AG04450 (cell line): ENCODE measurements at places on chromosomes 11 and 22.

DNA sequence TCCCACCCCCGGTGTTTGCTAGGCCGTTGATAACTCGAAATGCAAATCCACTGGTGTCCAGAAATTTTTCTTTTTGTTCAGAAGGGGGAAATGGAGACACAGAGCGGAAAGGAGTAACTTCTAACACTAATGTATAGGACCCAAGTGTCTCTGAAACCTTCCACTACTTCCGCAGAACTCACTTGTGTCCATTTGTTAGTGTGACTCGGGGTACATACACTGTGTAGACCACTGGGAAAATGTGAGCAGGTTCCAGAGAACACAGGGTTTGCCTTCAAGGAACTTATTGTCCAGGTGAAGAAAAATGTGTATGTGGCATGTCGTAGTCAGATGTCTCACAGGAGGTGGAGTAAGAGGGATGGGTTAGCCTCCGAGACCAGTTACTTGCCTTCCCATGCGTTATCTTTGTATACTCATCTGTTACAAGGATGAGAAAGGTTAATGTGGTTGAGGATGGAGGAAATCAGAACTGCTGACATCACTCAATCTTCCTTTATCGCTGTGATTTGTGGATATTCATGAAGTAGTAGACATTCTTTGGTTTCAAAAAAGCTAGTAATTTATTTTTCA is 857 bp downstream of the ARCN1 start:
- no peak for DNase-seq

DNA sequence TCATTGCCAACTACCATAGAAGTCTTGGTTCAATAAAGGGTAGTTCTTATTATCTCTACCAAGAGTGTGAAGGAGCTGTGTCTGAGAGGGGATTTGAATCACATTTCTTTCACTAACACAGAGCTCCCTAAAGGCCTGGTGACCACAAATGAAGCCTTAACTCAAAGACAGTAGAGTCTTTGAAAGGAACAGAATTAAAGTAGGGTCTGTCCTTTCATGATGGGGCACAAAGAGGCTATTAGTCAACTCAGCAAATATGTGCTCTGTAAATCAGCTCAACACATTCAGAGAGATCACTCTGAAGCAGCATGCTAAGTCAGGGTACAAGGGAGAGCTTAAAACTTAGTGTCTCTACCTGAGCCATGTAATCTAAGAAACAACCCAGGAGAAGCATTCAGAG is 212.4 kb upstream of the SYN3 start:
- DNase-seq = no peak

DNA sequence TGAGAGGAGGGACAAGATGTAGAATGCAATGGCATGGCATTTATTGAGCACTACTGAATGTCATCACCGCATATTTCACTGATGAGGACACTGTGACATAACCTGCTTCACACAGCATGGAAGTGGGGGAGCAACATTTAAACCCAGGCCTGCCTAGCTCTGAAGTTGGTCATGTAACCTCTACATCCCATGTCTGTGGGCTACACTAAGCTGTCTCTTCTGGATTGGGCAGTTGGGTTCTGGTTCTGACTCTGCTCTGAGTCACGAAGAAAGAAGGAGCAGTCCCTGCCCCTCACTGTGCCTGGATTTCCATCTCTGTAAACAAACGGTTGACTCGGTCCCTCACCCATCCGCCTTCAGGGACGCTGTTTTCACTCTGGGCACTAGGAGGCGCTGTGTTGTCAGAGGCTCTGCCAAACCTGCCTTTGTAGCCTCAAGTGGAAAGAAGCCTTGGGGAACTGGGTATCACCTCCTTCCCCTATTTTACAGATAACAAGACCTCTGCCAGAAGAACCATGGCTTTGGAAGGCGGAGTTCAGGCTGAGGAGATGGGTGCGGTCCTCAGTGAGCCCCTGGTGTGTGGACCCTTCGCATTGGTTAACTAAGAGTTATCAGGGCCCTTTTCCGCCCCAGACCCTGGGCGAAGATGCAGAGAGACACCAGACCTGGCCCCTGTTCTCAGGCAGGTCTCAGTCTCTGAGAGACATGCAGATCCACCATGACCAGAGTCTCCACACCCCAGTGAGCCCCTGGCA is 12.7 kb upstream of the ARHGEF17 start:
- no peak for DNase-seq

DNA sequence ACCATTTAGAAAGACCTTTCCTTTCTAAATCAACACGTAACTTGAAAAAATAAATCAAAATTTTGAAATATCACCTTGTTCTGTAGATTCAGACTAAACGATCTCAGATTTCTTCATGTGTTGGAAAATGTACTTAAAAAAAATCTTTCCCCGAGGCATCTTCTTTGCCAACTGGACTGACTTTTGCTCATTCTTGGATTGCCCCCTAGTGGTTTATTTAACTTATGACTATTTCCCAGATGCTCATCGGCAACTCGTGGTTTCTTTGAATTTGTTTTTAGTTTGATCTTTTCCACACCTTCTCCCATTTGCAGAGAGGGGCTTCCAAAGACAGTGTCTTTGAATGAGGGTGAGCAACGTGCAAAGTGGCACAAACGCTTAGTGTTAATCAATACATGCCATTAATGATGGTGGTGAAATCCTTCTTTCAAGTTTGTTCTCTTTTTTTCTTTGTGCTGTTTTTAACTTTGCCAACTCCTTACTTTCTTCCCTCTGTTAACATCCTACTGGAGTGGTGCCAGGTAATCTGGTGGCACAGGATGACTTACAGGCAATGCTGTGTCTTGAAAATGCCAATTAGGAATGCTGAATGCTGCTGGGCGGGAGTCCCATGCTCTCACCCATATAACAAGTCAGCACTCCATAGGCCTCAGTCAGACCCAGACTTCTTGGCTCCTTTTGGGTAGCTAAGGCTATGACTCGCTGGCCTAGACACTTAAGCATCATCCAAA is 18.3 kb downstream of the PRSS23 start:
- DNase-seq = peak; percentile 57

GRCh38 chr11:69027704-69028372 is 14.8 kb upstream of the MRGPRF start:
- DNase-seq = no peak

DNA sequence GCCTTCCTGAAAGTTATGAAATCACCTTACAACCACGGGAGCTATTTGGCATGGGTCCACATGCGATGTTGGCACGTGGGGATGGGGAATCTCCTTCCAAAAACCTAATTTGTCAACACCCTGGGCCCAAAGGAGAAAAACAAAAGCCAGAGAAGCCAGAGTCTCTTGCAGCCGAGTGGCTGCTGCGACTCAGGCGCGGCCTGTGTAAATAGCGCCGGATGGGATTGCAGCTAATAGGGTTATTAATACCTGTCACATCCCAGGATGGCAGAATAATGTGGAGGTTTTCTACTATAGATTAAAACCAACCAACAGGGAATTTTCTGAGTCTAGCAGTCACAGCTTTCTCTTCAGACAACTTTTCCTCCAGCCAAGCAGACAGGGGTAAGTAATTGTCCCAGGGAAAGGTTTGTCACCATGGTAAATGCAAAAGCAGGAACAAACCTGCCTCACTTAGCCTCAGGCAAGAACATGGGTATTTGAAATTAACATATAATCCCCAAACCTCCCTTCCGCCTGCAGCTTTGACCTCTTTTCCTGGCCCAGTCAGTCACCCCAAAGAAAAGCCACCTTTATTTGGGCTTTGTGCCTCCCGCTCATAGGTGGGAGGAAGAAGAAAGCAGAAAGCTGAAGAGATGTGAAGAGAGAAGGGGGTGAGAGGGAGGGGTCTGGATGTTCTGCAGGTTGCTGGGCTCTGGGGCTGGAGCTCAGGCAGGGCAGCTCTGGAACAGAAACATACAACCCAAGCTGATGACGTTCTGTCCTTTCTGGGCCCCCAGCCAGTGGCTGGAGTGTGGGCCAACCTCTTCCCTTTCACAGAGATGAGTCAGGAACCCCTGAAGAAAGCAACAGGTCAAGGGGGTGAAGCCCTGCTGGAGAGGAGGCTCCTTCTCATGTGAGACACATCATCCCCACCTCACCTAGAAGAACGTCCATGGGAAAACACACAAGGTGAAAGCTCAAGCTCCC is 376.5 kb downstream of the NXPE2 start:
- DNase-seq = no peak

DNA sequence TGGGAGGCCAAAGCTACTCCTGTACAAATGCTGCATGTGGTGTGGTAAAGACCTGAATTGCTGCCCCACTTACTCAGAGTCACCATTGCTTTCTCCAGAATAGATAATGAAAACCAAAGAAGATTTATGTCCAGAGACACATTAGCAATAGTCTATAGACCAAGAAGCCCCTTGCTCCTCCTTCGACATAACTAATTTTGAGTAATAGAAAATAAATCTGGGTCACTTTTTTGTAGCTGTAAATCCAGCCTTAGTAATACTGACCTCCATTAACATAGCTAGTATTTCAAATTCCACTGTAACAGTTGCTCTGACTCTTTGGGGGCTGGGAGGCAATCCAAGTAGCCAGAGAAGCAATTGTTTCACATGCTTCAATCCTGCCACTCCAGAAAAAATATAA is 145.9 kb downstream of the MAML2 start:
- DNase-seq = no peak

DNA sequence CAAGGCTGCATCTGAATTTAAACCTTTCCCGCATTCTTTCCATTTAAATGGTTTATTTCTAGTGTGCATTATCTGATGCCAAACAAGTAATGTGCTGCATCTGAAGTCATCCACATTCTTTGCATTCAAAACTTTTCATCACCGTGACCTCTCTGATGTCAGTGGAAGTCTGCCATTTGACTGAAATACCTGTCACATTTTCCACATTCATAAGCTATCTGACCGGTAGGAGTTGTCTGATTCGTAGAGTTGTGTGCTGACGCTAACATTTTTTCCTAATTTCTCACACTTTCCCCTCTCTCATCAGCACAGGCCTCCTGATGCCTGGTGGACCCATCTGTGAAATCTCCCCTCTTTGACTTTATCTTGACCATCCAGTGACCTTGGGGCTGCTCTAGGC is 79.9 kb upstream of the BARX2 start:
- no peak for DNase-seq

DNA sequence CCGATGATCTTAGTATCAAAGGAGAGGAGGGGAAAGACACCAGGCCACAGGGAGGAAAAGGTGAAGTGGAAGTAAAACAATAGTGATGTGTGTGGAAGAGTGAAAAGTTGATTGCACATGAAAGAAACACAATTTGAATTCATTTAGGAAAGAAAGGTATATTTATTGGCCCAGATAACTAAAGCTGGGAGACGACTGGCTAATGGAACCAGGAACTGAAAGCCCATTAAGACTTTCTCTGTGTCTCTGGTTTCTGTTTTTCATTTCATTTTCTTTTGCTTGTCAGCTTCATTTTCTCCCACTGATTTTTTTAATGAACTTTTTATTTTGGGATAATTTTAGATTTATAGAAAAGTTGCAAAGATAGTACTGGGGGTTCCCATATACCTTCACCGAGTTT is 5.1 kb upstream of the DCHS1 start:
- DNase-seq = no peak

- DNase-seq = no peak
Measured at GRCh38 chr11:56917708-56918400, 70.9 kb upstream of the OR5AK2 start.

DNA sequence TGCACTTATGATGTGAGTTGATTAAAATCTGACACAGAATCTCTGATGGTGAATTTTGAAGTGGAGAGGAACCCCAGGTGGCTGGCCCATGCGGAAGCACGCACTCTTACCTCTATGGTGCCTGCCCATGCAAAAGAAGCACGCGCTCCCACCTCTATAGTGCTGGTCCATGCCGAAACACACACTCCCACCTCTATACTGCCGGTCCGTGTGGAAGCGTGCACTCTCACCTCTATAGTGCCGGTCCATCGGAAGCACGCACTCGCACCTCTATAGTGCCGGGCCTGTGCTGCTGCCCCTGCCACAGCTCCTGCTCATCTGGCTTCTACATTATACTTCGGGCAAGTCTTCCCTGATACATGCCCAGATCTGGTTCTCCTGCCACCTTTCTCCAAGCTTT is 36.8 kb upstream of the SLC25A1 start:
- DNase-seq = no peak

DNA sequence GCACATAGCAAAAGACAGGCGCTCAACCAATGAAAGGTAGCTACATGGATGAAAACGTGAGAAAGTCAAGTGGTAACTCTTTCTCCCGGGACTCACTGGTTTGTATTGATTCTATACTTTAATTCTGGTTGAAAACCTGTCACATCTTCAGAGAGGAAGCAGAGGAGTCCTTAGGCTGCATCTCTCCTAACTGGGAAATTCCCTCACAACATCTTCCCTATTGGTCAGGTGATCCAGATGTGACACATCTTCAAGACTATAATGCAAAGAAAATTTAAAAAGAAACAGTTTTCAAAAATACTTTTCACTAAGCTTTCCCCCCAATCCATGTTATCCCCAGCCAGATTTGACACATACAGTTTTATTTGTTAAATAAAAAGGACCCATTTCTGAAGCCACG is 62.7 kb upstream of the RCN1 start:
- DNase-seq = no peak

GRCh38 chr22:25051073-25051472 is 98.6 kb downstream of the KIAA1671 start:
- DNase-seq = no peak

DNA sequence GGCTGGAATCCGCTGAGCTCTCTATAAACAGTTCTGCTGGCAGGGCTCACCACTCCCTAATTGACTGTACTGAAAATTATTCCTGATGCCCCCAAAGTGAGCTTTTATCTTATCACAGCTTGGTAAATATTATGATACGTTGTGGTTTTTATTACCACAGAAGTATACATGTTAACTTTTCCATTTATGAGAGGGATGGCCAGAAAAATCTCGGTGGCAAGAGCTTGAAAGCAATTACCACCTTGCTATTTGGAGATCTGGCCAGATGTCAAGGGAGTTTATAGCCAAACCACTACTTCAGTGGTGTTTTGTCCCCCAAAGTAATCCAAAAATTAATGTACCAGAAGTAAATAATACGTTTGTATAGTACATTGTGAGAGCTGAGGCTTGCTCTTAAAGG is 75.4 kb upstream of the RCN1 start:
- DNase-seq = no peak

GRCh38 chr11:119106564-119107537 is at the start of gene C2CD2L:
Gene C2CD2L, plus strand, starts transcription at chr11:119107344. Its CDS starts 398 bp downstream, at chr11:119107742.
- DNase-seq = peak; percentile 64

DNA sequence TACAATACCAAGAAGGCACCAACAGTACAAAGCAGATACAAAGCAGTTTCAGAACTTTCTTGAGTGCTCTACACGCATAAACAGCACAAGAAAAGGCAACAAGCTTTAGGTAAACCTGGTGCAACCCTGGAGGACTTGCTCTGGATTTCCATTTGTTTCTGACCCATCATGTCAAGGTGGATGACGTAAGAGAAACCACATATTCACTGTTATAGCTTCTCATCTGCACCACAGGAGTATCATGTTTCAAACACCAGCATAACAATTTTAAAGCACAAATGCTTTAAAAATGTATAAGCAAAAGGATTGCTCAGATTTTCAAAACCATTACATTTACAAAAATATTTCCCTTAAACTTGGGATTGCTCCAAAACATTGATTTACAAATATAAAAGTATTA is 25.0 kb upstream of the YPEL1 start:
- peak; percentile 84 for DNase-seq

DNA sequence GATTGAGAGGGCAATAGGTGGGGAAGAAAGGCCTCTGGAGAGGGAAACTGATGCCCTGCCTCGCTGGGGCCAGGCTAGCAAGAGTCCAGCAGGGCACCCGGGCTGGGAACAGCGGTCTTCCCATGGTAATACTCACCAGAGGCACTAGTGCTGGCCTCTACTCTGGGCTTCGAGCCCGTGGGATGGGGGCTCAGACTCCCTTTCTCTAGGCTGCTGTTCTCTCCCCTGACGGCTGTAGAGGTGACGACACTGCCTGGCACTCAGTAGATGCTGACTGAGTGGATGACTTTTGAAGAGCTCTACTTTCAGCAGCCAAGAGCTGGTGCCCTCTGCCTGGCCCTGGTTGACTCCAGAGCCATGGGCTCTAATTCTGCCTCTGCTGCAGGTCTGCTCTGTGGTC is 818 bp upstream of the C1QTNF4 start:
- DNase-seq = no peak
